ENCODE measurements at places on chromosomes 7 and 10.

GRCh38 chr10:79088176-79088575 is 19.4 kb downstream of the ZMIZ1 start:
- DNase-seq: no peak

DNA sequence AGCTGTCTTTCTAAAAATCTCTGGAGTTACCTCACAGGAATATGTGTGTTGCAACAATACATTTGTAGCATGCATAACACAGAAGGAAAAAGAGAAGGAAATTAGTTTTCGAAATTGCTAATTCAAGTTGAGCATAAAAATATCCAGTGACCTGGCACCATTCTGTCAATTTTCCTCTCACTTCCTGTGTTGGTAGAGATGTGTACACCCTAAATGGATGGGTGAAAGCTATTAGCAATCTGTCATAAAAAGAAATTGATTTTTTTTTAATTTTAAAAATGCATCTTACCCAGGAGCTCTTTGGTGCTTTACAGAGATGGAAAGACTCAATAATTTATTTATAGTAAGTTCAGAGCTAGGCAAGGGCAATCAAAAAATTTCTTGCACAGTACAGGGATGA is 333.3 kb upstream of the TMEM229A start:
- no peak for DNase-seq

GRCh38 chr10:17381502-17382142 is 72.8 kb downstream of the ST8SIA6 start:
- no peak for DNase-seq

- no peak for DNase-seq
These were observed 10.4 kb downstream of the ITGB1 start for GRCh38 chr10:32947586-32947985.

DNA sequence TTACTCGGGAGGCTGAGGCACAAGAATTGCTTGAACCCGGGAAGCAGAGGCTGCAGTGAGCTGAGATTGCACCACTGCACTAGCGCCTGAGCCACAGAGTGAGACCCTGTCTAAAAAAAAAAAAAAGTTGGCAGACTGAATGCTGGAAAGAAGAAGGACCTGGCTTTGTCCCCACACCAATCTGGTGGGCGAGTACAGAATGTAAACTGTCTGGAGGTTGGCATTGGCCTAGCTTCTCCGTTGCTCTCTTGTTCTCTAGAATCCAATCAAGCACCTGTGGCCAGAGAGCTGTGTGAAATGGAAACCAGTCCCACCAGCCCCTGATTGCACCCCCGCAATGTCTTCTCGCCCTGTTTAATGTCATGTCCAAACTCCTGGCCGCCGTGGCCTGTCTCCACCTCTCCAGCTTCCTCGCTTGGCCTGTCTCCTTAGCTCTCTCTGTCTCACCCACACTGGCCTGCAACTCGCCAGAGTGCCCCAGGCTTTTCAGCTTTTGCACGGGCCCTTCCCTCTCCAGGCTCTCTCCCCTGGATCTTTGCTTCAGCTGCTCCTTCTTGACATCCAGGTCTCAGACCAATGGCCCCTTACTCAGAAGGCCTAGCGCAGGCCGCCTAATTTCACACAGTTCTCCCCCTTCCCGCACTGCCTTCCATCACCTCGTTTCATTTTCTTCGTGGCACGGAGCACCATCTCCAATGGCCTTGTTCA is 670 bp upstream of the AGK start:
- peak; percentile 2 for DNase-seq

DNA sequence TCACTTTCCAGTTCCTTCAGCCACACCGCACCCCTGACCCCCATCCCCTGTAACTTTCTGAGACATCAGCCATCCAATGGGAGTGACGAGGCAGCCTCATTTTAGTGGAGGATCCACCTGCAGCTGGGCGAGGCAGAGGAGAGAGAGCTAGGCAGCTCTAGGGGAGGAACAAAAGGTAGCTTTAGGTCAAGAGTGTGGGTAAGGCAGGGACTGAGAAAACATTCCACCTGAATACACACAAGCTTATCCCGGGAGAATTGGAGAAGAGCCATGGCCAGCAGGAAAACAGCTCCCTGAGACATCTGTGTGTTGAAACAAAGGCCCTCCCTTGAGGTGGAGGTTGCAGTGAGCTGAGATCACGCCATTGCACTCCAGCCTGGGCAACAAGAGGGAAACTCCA is 6.7 kb upstream of the KLRG2 start:
- DNase-seq: no peak

GRCh38 chr10:87038786-87039185 is 18.7 kb downstream of the FAM25A start:
- DNase-seq: no peak

- DNase-seq: no peak
These were observed 116.6 kb upstream of the PALS2 start for GRCh38 chr7:24456526-24457218.

DNA sequence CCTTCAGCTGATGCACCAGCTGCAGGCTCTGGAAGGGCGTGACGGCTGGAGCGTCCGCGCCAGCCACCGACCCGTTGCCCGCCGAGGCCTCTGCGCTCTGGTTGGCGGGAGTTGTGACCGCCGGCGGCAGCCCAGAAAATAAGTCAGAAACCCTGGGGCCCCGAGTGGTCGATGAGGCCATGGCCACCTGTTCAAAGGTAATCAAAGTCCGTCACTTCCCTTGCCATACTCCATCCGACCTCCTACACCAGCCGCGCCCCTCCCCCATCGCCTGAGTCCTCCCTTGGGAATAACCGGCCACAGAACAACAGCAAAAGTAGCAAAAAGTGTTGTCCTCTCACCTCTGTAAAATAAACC is 406 bp downstream of the PRLHR start:
- no peak for DNase-seq

DNA sequence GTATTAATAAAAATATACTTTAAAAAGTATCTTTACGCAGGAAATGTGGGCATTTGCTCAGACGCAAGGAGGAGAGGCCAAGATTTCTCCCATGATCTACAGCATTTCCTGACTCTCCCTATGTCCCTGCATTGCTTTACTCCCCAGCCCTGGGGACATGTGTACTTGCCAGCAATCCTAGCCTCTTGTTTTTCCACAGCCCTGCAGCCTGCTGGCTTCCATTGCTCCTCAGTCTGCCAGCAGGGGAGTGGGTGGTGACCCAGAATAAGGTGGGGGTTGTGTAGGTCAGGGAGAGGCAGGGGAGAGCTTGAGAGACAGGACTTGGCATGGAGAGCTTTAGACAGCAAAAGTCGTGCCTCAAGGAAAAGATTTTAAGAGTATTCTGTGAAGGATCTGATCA is 307.7 kb downstream of the CDK14 start:
- no peak for DNase-seq

GRCh38 chr10:114681542-114681941 is 23.5 kb upstream of the ABLIM1 start:
- DNase-seq: no peak

GRCh38 chr7:22339725-22340390 is 17.1 kb downstream of the RAPGEF5 start:
- DNase-seq: no peak

DNA sequence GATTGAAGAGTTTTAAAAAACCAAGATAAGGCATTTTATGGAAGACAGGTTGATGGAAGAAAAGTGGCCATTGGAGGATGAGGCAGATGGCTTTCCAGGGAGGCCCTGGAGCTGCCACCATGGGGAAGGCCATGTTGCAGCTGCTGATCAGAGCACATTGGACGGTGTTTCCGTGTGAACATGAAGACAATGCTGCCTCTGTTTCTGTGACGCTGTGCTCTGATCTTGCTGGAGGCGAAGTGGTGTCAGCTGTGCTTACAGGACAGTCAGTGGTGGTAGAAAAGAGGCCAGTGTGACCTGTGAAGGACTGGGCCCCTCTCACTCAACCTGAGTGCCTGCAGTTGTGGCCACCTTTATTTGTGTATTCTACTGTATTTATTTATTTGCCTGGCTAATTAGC is 132.9 kb downstream of the FAM204A start:
- DNase-seq: no peak

DNA sequence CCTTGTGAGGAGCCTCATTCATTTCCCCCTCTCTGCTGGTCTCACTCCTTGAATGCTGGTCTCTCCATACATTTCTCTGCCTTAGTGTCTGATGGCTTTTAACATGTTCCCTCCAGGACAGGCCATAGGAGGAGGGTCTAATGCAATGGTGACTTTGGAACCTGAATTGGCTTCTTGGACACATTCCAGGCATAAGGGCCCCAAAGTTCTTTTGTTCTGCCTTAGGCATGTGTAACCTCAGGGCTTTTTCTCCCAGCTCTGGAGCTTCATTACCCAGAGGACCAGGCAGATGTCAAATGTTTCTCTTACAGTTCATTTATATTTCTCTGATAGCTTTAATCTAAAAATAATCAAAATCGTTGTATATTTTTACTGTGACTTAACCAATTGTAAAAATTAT is 162.6 kb downstream of the SDK1 start:
- DNase-seq: no peak

- DNase-seq: no peak
These were observed 47.8 kb downstream of the IKZF1 start for GRCh38 chr7:50352282-50352681.

GRCh38 chr10:111551001-111551400 is 474.2 kb downstream of the ADRA2A start:
- DNase-seq: no peak

- no peak for DNase-seq
These were observed 173.6 kb downstream of the PTPRN2 start for GRCh38 chr7:158414002-158414401.

- no peak for DNase-seq
These were observed 81.3 kb upstream of the LRRN3 start for GRCh38 chr7:111009526-111010040.

- DNase-seq: no peak
These were observed 327.2 kb downstream of the KCNMA1 start for GRCh38 chr10:77310288-77310840.

DNA sequence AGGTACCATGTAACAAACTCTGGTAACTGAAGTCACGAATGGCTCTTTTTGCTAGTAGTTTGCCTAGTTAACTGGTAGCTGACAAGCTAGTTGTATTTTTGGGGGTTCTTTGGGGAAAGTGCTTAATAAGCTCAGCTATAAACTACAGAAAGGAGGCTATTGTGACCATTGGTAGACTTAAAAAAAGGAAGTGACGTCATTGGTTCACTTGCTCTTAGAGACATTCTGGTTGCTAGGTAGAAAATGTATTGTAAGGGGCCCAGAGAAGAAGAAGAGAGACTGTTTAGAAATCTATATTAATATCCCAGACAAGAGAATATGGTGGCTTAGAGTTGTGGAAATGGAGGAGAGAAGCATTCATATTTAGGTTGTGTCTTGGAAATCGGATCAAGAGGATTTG is 103.0 kb downstream of the NXPH1 start:
- no peak for DNase-seq

- no peak for DNase-seq
These were observed 4.0 kb upstream of the AQP1 start for GRCh38 chr7:30907527-30908267.

DNA sequence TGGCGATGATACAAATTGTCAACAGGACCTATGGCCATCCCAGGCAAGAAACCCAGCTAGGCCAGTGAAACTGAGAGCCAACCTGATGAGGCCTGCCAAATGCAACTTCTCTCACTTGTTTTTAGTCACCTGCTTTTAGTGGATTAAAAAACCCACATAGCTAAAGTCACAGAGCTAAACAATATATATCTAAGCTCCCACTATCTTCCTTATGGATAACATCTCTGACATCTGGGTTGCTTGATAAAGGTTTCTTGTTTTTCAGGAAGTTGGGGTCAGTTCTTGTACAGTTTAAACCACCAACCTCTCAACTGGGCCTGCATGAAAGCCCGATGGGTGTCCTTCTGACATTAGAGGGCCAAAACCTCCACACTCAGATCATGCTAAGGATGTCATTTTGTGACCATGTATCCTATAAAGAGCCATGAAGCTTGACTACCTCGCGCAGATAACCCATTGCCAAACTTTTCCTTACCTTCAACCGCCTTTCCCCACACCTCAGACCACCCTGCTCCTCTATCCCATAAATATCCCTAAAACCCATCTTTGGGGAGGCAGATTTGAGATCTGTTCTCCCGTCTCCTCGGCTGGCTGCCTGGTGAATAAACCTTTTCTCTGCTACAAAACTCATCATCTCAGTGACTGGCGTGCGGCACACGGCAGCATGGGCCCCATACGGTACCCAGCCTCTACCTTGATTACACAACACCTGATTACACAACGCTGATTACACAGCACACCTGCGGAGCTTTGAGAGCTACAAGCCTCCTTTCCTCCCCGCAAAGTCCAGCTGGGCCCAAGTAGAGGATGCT is 797 bp upstream of the STMP1 start:
- no peak for DNase-seq

GRCh38 chr7:94031865-94032264 is 27.7 kb upstream of the BET1 start:
- DNase-seq: no peak

GRCh38 chr7:70504254-70504653 is 627.7 kb upstream of the GALNT17 start:
- no peak for DNase-seq

- DNase-seq: no peak
These were observed 922.2 kb downstream of the SORCS1 start for GRCh38 chr10:106242301-106242700.

DNA sequence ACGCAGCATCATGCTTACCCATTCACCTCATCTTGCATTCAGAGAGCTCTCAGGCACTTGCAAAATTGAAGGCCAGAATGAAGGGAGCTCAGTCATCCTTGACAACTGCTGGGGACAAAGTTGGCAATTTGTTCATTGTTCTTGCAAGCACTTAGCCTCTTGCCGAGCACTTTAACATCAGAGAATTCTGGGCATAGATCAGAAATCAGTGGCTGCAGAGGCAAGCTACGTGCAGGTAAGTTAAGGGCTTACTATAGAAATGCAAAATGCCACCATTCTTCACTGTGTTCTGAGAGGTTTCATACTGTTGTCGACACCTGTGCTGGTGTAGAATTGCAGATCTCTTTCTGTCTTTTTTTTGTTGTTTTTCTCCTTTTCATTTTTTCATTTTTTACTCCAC is 84.1 kb upstream of the INSYN2A start:
- DNase-seq: no peak

DNA sequence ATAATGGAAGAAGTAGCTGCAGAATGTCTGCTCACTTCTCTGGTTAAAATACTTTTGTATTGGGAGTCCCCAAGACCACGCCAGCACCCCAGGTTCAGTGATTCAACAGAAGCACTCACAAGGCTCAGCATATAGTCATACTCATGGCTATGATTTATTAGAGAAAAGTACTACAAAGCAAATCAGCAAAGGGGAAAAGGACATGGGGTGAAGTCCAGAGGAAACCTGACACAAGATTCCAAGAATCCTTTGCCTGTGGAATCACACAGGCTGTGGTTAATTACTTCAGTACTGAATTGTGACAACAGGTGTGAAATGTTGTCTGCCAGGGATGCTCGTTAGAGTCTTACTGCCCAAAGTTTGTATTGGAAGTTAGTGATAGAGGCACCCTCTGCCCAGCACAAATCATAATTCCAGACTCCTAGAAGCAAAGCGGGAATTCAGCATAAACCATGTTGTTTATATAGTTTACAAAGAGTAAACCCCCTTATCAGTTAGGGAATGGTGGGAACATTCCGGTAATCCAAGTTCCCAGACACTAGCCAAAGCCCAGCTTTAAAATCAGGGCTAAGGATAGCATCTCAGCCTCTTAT is 79.4 kb downstream of the HYCC1 start:
- no peak for DNase-seq

- no peak for DNase-seq
These were observed 17.1 kb downstream of the WIPI2 start for GRCh38 chr7:5207131-5207530.

All from activated CD4-positive, alpha-beta T cell treated with anti-CD3 and anti-CD28 coated beads, Interleukin-2, amount 50 U/mL, for 1 hour (primary cell).